ENCODE measurements at places on chromosomes 5 and 9. TPM values are rescaled to one million over a fixed set of nuclear protein-coding genes. Genes with fewer than 3 reads are reported as not detected.
A peak's percentile ranks its signal among the peaks of the same experiment; 100 is the strongest.

Gene CCL19
- not detected for total RNA-seq

Gene SPINK6
- not detected for total RNA-seq

Gene GKAP1
- total RNA-seq = 2.3 TPM

- H3K36me3 ChIP-seq = no peaks in the 10 kb centered on the region
- H3K4me3 ChIP-seq = no peak overlapping the region
- no peaks in the 10 kb centered on the region for H3K27me3 ChIP-seq
- DNase-seq = no peak
- no peaks in the 10 kb centered on the region for H3K4me1 ChIP-seq
Observed at GRCh38 chr5:178421128-178421527, 169.1 kb downstream of the COL23A1 start.

DNA sequence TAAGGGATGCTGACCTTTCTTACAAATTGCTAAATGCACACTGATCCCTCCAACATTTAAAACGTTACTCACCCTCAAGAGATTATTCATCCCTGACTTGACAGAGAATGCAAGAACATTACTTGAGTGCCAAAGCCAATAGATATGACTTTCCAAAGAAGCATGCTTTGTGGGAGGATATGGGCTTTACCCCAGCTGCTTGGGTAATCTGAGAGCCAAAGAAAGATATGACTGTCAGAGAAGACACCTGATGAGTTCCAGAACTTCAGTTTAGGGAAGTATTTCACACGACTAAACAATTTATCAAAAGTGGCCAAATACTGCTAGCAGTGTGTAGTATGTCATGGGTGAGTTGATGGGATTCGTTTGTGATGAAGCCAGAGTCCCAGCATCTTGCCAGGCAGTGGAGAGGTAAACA lies 7.4 kb upstream of the SPDL1 start:
- no peak for DNase-seq
- H3K27me3 ChIP-seq = peaks cover 3% of the 10 kb centered on the region
- H3K4me3 ChIP-seq = no peak overlapping the region
- H3K4me1 ChIP-seq = no peaks in the 10 kb centered on the region
- no peak overlapping the region for H3K27ac ChIP-seq

DNA sequence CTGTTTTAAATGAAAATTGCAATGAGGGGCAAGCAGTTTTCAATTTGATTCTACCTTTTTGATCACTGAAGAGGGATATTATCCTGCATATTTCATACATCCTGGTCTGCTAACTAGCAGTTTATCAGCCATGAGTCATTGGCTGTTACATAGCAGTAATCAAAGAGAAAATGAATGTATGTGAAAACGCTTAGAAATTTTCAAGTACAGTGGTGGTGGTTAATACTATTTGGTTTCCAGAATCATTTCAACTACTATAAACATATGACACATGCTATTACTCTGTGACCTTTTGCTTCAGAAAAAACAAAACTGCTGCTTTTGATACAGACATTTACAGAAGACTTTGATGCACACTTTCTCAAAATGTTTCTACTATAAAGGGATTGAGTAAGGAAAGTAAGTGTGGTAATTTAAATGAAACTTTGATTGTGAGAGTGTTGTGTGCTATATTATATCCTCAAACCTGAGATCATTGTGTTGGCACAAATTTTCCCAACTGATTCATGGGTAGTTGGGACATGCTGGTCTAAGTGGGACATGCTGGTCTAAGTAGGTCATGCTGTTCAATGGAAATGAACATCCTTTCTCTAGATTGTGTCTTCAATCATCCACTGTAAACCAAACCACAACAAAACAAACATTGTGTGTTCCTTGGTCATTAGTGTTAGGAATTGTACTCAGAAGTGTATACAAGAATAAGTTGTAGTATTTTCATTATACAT lies 5.1 kb downstream of the RNF14 start:
- H3K27ac ChIP-seq = no peak overlapping the region
- H3K4me1 ChIP-seq = peaks cover 5% of the 10 kb centered on the region
- no peak for DNase-seq
- no peaks in the 10 kb centered on the region for H3K27me3 ChIP-seq

DNA sequence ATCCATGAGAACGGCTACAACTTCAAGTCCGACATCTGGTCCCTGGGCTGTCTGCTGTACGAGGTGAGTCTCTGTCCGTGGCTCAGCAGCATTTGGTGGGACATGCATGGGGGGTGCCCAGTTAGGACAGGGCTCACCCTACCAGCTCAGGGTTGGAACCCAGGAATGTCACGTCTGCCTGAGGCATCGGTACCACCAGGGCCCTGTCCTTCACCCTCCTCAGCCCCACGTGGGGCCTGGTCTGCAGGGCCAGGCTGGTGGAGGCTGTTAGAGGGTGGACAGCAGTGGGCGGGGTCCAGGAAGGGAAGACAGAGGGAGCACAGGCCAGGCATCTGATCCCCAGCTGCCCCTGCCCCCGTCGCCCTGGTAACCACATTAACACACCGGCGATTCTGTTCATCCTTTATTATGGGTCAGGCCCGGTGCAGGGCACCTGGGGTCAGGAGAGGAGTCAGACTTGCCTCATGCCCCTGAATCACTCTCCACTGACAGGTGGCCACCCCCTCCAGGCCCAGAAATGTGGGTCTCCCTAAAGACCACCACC lies 75.6 kb downstream of the PSMB7 start:
- DNase-seq = no peak
- no peak overlapping the region for H3K4me3 ChIP-seq
- no peak overlapping the region for H3K27ac ChIP-seq
- no peaks in the 10 kb centered on the region for H3K4me1 ChIP-seq
- H3K27me3 ChIP-seq = no peaks in the 10 kb centered on the region
- peaks cover 23% of the 10 kb centered on the region for H3K36me3 ChIP-seq

DNA sequence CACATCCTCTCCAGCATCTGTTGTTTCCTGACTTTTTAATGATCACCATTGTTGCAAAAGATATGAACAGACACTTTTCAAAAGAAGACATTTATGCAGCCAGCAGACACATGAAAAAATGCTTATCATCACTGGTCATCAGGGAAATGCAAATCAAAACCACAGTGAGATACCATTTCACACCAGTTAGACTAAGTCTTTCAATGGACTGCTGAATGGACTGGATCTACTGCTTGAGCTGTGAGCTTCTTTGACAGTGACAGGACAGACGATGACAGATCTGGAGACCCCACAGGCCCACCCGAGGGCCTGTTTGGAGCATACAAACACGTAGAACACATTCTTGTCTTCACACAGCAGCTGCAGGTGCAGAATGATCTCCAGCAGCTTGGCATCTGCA lies 266.1 kb upstream of the RIOK2 start:
- H3K4me3 ChIP-seq = no peak overlapping the region
- no peaks in the 10 kb centered on the region for H3K27me3 ChIP-seq
- H3K27ac ChIP-seq = no peak overlapping the region
- H3K4me1 ChIP-seq = no peaks in the 10 kb centered on the region
- no peak for DNase-seq

- H3K27ac ChIP-seq = peak overlapping the region; percentile 87
- no peaks in the 10 kb centered on the region for H3K27me3 ChIP-seq
- no peak for DNase-seq
- peak overlapping the region; percentile 79 for H3K4me3 ChIP-seq
- H3K36me3 ChIP-seq = no peaks in the 10 kb centered on the region
Observed at GRCh38 chr9:131394464-131395156, 724 bp downstream of the PRRC2B start.

DNA sequence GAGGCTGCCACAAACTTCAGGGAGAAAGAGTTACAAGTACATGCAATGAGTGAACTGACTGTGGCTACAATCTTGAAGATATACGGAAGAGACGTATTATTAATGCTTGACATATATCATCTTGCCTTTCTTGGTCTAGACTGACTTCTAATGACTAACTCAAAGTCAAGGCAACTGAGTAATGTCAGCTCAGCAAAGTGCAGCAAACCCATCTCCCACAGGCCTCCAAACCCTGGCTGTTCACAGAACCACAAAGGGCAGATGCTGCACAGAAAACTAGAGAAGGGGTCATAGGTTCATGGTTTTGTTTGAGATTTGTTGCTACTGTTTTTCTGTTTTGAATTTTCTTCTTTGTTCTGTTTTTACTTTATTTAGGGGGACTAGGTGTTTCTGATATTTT lies 21.0 kb downstream of the IL7R start:
- H3K27me3 ChIP-seq = no peaks in the 10 kb centered on the region
- no peak overlapping the region for H3K4me3 ChIP-seq
- no peaks in the 10 kb centered on the region for H3K36me3 ChIP-seq
- H3K27ac ChIP-seq = no peak overlapping the region
- peaks cover 11% of the 10 kb centered on the region for H3K4me1 ChIP-seq

Measured in GM12878 (cell line).